Activated T-cell treated with anti-CD3 and anti-CD28 coated beads for 48 hours (primary cell): ENCODE measurements at places on chromosomes 3 and 15.

DNA sequence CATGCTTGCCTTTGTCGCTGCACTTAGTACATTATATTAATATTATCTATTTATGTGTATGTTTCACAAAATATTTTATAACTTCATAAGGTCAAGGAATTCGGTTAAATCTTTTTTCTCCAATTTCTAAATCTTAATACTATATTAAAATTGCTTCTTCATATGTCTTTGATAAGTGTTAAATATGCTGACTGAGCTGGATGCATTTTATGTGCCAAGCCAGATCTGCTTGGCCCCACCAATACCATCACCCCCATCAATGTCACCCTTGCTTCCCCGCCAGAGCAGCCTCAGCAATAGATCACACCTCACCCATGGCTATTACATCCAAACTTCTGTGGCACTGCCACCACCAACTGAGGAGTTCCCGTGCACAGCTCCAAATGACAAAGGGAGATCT, 164.1 kb upstream of the STRIT1 start:
- DNase-seq = no peak

DNA sequence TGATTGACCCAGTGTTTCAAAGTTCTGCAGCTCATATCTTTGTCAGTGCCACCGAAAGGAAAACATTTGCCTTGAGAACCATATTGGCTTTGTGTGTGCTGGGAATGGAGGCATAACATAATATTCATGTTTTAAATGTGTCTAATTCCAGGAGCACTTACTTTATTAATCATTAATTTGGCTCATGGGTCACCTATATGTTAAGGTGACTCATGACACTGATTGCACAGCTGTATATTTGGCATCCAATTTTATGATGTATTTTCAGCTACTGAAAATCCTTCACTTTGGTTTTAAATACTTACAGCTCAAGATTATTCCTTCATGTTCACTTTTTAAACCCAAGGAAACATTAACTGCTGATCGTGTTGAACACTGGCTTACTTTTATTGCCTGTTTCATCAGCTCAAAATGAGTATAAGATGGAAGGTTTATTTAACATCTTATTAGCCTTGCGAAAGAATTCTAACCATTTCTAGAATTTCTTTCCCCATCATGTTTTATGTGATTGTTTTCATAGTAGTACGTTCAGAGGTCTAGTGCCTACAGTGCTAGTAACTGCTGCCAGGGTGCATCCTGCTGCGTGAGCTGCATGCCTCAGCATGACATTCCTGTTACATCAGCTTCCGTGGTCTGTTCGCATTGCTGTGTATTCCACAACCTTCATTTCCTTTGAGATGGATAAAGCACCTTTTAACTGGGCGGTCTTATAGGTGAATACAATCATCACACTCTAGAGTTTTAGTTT, 63.7 kb downstream of the LRCH3 start:
- no peak for DNase-seq

DNA sequence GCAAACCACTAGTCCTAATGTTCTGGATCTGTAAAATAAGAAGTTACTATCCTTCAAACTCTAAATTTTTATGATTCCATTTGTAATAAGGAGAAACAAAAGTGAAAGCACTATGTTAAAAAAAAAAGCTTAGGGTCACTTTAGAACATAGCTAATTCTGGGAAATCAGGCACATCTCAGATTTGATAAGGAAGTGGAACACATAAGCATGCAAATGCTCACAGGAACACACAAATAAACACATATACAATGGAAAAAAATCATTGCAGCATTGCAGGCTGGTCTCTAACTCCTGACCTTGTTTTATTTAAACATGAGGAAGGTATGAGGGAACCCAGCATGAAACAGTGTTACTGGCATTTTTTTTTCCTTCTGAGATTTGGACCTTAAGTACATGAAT, 63.2 kb upstream of the TNFSF10 start:
- no peak for DNase-seq

DNA sequence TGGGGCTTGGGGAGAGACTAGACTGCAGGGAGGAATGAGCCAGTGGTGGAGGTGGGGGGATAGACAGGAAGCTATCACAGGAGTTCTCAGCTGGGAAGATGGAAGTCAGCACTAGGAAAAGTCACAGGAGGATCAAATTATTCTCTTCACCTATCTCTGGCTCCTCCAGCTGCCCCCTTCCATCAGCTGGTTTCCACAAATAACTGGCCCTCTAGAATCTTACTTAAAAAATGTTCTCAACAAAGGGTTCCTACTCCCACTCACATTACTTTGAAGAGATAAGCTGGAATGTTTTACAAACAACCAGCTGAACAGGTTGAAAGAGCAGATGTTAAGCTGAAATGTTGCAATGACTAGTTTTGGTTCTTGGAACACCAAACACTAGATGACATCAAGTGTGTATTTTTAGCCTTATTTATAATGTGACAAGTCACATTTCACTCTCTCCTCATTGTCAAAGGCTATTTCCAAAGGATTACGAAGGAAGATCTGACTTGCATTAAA, 102.7 kb upstream of the AADACL2 start:
- no peak for DNase-seq

DNA sequence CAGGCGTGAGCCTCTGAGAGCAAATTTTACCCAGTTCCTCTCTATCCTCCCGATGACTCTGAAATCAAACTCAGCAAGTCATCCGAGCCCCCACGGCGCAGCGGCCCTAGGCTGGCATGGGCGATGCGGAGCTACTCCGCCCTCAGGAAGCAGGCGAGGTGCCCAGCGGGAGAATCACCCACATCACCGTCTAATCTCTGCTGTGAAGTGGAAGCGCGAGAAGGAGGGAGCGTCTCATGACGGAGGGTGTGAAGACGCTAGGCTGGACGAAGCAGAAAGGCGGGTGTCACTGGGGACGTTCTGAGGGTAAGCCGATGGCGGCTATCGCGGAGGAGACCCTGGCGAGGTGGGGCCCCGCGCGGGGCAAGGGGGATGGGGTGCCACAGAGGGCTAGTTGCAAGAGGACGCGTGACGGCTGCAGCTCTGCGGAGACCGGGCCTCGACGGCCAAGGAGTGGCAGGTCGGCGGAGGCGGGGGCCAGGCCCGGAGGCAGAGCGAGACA, 9.1 kb upstream of the GNAI2 start:
- no peak for DNase-seq

- DNase-seq = no peak
Observed at GRCh38 chr15:73328981-73329380, 39.8 kb downstream of the HCN4 start.

DNA sequence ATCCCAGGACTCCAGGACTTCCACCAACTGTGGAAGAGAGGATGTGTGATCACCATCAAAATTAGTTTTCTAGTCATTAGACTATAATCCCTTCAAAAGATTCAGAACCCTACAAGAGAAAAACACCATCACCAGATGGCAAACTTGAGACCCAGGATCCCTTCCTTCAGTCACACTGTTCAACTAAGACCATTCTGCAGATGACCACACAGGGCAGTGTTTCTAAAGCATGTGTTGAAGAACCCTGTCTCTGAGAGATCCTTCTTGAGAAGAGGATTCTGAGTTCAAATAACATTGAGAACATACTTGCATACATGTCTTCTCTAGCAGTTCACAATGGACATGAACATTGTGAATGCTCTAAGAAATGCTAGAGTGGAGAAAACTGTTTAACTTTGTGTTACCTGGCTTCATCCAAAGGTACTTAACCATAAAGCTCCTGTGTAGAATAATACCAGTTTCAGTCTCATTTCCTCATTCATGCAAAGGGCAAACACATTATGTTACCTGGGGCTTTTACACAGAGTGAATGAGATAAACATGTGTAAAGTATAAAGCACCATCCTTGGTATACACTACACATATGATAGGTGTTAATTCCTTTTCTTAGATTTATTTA, 2.4 kb upstream of the ADGRG7 start:
- DNase-seq = no peak

DNA sequence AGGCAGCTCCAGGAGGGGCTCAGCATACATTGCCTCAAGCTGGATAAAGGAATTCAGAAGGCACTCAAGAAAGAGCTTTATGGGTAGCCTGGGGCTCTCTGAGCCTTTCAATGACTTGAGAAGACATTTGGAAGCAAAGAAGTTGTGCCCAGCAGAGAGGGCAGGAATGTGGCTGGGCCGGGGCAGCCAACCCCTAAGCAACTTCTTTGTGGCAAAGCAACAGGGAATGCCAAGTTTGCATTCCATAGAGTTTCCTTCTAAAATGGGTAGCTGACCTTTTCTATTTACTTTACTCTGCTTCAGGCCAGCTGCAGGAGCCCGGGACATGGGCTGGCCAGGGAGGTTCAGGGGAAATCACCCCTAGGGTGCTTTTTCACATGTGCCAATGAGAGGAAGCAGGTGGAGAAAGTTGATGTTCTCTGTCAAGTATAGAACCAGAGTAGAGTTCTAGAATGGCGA, 45.6 kb downstream of the CCDC12 start:
- no peak for DNase-seq

DNA sequence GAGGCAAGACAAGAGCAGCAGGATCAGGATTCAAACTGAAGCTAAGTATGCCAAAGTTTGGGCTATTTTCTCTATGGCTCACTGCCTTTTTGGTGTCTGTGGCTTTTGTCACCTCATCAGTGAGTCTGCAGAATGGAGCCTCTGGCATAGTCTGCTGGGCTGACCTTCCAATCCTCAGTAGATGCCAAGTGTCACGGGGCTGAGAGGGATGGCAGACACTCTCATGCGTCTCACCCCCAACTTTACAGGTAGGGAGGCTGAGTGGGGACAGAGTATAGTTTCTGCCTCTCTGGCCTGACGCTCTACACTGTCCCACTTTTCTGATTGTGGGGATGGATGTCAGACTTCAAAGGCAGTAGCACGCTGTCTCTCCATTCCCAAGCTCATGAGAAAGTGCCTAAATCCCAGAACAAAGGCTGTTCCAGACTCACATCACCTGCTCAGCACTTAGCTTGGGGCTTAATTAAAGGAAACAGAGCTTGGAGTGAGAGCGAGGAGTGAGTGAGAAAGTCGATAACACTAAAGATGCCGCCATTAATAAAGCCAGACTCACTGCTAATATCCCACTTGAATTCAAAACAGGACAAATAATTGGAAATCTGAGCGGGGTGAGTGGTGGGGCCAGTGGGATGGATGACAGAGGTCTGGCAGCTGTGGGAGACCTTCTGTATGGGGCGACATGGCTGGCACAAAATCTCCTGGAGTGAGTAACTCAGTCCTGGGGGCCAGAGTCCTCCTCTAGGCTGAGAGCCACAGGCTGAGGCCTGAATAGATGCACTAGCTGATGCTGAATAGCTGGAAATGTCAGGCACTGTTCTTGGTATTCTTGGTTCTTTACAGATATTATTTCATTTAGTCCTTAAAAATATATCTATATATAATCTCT, 78.4 kb upstream of the MRPS22 start:
- no peak for DNase-seq

GRCh38 chr3:72086743-72087087, 301.8 kb upstream of the PROK2 start:
- no peak for DNase-seq

GRCh38 chr3:159764490-159765029, 224.1 kb upstream of the IL12A start:
- DNase-seq = no peak

- DNase-seq = no peak
Observed at GRCh38 chr3:53236112-53236841, 19.5 kb downstream of the TKT start.

DNA sequence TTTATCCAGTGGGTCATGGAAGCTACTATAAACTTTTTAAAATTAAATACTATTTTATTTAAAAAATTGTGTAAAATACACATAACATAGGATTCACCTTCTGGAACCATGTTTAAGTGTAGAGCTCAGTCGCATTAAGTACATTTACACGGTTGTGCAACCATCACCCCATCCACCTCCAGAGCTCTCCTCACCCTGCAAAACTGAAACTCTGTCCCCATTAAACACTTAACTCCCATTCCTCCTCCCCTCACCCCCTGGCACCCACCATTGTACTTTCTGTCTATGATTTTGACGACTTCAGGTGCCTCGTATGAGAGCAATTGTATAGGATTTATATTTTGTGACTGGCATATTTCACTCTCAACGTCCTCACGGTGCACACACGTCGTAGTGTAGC, 70.7 kb downstream of the APBA2 start:
- no peak for DNase-seq

GRCh38 chr3:112777811-112778210, 68.9 kb downstream of the CD200R1L start:
- no peak for DNase-seq

DNA sequence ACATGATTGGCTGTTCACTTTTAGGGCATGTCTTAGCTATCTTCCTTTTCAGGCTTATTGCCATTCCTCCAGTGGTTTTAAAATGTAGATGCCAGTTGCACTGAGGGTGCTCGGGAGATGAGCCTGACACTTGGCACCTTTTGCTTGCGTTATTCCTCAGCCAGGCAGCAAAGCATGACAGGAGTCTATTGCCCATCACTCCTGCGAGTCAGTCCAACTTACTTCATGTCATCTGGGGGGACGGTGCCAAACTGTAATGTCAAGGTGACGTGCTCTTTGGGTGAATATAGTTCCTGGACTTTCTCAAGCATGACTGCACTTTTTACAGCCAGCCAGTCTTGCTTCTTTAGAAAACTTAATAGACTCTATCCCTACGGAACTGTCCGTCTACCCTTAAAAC, 406.0 kb upstream of the C2CD4B start:
- DNase-seq = no peak

- DNase-seq = no peak
Observed at GRCh38 chr3:123194552-123194951, 7.2 kb upstream of the SEC22A start.

DNA sequence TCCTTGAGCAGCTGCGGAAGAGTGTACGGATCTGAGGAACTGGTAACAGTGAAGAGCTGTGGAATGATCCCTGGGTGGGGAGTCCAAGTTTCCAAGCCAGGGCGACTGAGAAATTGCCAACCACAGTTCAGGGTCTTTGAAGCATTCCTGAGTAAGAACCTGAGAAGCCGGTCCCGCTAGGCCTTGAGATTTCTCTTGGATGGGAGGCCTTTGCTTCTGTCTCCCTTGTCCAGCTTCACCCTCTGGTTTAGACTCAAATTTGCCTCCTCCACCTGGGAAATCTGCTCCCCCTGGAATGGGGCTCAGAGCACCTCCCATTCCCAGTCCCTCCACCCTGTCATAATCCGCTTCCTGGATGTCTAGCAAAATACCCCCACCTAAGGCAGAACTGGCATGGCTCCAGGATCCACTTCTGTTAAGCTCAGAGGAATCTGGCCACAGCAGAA, 127.7 kb upstream of the DLG1 start:
- DNase-seq = no peak
